ENCODE measurements at places on chromosomes 3 and 15. TPM values are rescaled to one million over a fixed set of nuclear protein-coding genes. Genes with fewer than 3 reads are reported as not detected.

GRCh38 chr3:100042166-100042981 lies 71.9 kb downstream of the FILIP1L start:
- no peaks in the 10 kb centered on the region for H3K27me3 ChIP-seq
- DNase-seq = no peak
- H3K36me3 ChIP-seq = no peaks in the 10 kb centered on the region
- H3K27ac ChIP-seq = peak overlapping the region; percentile 45

DNA sequence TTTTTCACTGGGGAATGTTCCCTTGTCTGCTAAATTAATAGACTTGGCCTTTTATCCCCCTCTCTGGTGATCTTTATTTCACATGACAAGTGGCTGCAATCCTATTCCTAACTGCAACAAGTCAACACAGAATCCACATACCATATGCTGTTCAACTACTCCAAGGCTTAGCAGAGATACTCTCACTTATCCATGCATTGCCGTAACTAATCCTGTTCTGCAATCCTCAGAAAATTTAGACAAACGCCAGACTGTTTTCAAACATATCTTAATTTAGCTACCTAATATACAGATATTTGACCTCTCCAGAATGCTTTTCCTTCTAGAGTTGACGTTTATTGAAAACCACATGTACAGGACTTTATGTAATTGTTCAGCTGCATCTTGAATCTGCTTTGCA lies 37.9 kb downstream of the EID1 start:
- no peak for DNase-seq
- H3K27ac ChIP-seq = no peak overlapping the region
- no peak overlapping the region for H3K4me3 ChIP-seq
- peaks cover 5% of the 10 kb centered on the region for H3K4me1 ChIP-seq

- no peak overlapping the region for H3K4me3 ChIP-seq
- H3K4me1 ChIP-seq = peaks cover 45% of the 10 kb centered on the region
- no peaks in the 10 kb centered on the region for H3K36me3 ChIP-seq
- H3K27ac ChIP-seq = no peak overlapping the region
Measured at GRCh38 chr15:40944510-40945296, 8.6 kb upstream of the CHAC1 start.

GRCh38 chr3:12471241-12471640 lies 13.0 kb upstream of the TSEN2 start:
- H3K27me3 ChIP-seq = no peaks in the 10 kb centered on the region
- H3K4me3 ChIP-seq = peak overlapping the region; percentile 53

GRCh38 chr3:64488939-64489338 lies 198.9 kb downstream of the ADAMTS9 start:
- peaks cover 73% of the 10 kb centered on the region for H3K27me3 ChIP-seq
- H3K27ac ChIP-seq = no peak overlapping the region
- no peak overlapping the region for H3K4me3 ChIP-seq
- no peaks in the 10 kb centered on the region for H3K36me3 ChIP-seq

DNA sequence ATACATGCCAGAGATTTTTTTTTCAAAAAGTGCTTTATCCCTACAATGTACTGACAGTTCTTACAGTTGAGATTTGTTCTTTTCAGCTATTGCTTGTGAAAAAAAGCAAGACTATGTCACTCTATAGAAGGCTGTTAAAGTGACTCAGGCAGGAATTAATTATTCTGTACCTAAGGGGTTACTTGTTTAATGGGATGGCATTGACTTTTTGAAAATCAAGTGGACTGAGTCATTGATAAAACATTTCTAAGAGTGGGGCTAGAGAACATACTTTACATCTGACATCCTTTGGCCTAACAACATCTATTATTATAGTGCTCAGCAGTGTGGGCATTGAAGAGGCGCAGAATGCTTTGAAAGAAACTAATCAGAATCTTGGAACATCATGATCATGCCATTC lies 34.3 kb downstream of the INTS14 start:
- H3K4me1 ChIP-seq = no peaks in the 10 kb centered on the region
- H3K27me3 ChIP-seq = no peaks in the 10 kb centered on the region
- H3K36me3 ChIP-seq = peaks cover 17% of the 10 kb centered on the region
- no peak for DNase-seq

GRCh38 chr15:50127255-50127777 lies 8.3 kb upstream of the ATP8B4 start:
- peaks cover 14% of the 10 kb centered on the region for H3K36me3 ChIP-seq
- no peak overlapping the region for H3K27ac ChIP-seq
- H3K27me3 ChIP-seq = no peaks in the 10 kb centered on the region
- H3K4me1 ChIP-seq = peaks cover 15% of the 10 kb centered on the region
- DNase-seq = no peak

DNA sequence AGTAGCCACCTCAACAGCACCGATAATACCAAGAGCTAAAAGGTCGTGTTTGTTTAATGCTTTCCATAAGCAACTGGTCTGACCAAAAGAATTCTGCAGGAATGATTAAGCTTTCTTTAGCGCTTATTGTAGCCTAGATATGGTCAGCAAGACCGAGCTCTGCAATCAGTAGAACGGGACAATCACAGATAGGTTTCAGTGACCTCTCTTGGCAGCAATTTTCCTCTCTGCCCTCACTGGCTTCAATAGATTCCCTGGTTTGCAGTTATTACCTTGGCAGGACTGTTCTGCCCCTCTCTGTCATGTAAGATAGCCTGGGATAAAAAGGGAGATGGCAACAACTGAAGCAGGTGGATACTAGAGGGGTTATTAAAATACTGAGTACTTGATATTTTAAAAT lies 337.1 kb upstream of the NECTIN3 start:
- H3K36me3 ChIP-seq = no peaks in the 10 kb centered on the region
- H3K4me3 ChIP-seq = no peak overlapping the region
- DNase-seq = no peak
- H3K27ac ChIP-seq = no peak overlapping the region

Gene RTP1
- total RNA-seq = not detected

Gene SOX14
- not detected for total RNA-seq

Gene TXNRD3
- total RNA-seq = 1.9 TPM
